ENCODE measurements at places on chromosomes 2 and 18.
A peak's percentile ranks its signal among the peaks of the same experiment; 100 is the strongest.

- DNase-seq, result no peak
These were observed 337.1 kb upstream of the MMADHC start for GRCh38 chr2:149924549-149925213.

- DNase-seq, result no peak
These were observed 149.9 kb downstream of the TMX3 start for GRCh38 chr18:68564961-68565360.

DNA sequence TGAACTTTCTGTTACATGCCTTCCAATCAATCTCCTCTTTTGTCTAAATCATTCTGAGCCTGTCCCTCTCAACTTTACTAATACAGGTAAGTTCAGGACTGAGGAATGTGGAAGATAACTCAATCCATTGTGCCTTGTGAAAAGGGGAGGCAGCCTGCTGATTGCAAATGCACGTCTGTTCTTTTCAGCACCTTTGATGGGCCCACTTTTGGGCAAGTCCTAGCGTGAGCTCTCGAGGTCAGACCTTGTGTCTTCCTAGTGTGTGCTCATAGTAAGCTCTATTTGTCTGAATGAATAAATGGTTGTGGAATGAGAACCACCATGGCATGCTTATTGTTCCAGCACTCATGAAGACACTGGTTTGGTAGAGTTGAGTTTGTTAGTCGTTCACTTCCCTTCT is 50.4 kb upstream of the REL start:
- DNase-seq, result no peak

GRCh38 chr2:190425221-190425866 is 17.2 kb downstream of the MFSD6 start:
- no peak for DNase-seq

DNA sequence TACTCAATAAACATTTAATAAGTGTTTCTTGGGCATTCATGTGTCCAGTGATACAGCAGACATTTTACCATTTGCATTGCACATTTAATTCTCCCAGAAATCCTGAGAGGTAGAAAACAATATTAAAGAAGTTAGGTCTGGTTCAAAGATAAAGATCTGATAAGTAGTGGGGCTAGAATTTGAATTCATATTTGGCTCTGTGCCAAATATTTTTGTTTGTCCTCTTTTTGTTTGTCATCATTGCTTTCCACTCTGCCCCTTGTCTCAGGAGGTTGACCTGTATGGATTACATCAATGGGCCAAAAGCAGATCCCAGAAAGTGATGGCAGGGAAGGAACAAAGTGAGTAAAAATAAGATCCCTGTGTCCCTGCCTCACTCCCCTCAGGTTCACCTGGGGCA is 441.9 kb upstream of the PKDCC start:
- no peak for DNase-seq

DNA sequence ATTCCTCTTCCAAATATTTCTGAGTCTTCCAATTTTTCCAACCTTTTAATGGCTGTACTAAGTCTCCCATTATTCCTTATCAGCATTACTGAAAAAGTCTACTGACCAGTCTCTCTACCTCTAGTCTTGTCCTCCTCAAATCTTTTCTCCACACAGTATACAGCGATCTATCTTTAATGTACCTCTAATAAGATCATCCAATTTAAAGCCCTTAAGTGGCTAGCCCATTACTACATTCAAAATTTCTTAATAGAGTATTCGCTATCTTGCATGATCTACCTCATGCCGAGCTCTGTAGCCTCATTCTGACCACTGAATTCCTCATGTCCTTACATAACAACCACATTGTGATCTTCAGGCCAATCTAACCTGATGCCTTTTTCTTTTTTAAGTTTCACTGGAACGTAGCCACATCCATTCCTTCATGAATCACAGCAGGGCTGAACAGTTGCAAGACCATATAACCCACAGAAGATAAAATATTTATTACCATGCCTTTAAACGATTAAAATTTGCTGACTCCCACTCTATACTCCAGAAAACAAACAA is 57.9 kb downstream of the SLC66A3 start:
- no peak for DNase-seq

GRCh38 chr2:219167997-219168396 is 1.8 kb downstream of the SLC23A3 start:
- no peak for DNase-seq

DNA sequence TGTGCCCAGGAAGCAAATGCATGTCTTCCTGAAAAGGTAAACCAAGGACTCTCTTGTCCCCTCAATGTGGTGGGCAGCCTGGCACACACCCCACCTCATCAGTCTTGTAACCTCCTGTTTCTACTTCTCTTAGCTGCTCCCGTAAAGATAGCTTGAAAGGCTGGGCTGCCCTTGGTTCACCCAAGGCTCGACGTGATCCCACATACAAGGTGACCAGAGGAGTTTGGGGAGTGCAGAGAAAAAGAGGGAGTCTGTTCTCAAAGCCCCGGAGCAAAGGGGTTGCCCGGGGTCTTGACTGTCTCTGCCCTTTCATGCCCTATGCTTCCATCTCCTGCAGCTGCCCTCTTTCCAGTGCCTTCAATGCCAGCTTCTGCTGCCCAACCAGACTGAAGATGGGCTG is 18.3 kb upstream of the FOSL2 start:
- no peak for DNase-seq

- DNase-seq, result no peak
These were observed 1.7 kb downstream of the RBMS1 start for GRCh38 chr2:160491911-160492371.

DNA sequence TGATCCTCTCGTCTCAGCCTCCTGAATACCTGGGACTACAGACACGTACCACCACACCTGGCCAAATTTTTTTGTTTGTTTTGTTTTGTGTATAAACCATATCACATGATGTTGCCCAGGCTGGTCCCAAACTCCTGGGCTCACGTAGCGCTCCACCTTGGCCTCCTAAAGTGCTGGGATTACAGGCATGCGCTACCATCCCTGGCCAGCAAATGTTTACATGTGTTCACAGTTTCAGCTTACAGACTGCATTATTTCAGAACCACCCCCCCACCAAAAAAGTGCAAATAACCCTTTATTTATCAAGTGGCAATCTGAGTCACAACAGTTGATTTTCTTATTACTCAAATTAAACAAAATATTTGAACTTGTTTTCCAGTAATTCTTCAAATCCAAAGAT is 54.3 kb downstream of the ABCA12 start:
- no peak for DNase-seq

- DNase-seq, result no peak
These were observed 178.9 kb downstream of the RPIA start for GRCh38 chr2:88870267-88870839.

DNA sequence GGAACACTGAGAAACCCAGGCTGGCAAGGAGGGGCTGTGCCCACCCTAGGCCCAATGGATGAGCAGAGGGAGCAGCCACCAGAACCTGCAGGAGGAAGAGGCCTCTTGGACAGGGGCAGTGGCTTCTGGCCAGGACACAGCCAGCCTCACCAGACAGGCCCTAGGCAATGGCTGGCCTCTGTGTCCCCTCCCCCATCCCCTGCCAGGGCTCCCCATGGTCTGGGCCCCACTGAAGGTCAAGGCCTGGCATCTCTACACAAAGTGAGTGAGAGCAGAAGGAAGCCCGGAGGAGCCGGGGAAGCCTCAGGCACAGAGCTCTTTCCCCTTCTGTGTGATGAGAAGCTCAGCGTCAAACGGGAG is 6.3 kb downstream of the PRLH start:
- DNase-seq, result no peak

- no peak for DNase-seq
These were observed 30.8 kb downstream of the OTX1 start for GRCh38 chr2:63081404-63081803.

GRCh38 chr2:74835831-74836674 is 2.1 kb downstream of the HK2 start:
- DNase-seq, result peak; percentile 76

GRCh38 chr2:176081376-176081836 is 2.4 kb downstream of the EVX2 start:
- no peak for DNase-seq

- DNase-seq, result no peak
These were observed 31.4 kb downstream of the FAM228A start for GRCh38 chr2:24206242-24206641.

DNA sequence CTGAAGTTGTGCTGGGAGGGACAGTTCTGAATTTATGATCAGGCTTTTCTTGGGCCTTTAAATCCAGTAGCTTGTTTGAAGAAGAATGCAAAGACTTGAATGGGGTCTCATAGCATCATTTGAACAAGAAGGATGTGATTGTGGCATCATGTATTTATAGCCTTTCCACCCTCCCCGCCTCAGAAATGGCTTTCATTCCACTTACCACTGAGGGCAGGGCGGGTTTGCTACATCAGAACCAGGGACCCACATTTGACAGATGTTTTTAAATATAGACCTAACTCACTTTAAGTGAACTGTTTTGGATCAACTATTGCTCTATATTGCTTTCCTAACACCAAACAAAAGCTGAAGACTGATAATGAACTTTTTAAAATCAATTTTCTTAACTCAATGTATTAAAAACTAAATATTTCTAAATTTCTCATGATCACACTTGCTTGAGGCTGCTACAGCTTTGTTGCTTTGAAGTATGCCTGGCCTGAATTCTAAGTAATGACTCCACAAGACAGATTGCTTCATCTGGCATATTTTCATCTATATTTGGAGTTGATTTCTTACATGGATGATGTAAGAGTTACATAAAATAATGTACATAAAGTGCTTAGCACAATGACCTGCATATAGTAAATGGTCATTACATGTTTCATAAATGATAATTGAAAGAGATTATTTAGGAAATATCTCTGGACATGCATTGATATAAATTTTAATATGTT is 1552.9 kb upstream of the SLC39A10 start:
- DNase-seq, result no peak

GRCh38 chr2:51807229-51807628 is 775.3 kb upstream of the NRXN1 start:
- no peak for DNase-seq

DNA sequence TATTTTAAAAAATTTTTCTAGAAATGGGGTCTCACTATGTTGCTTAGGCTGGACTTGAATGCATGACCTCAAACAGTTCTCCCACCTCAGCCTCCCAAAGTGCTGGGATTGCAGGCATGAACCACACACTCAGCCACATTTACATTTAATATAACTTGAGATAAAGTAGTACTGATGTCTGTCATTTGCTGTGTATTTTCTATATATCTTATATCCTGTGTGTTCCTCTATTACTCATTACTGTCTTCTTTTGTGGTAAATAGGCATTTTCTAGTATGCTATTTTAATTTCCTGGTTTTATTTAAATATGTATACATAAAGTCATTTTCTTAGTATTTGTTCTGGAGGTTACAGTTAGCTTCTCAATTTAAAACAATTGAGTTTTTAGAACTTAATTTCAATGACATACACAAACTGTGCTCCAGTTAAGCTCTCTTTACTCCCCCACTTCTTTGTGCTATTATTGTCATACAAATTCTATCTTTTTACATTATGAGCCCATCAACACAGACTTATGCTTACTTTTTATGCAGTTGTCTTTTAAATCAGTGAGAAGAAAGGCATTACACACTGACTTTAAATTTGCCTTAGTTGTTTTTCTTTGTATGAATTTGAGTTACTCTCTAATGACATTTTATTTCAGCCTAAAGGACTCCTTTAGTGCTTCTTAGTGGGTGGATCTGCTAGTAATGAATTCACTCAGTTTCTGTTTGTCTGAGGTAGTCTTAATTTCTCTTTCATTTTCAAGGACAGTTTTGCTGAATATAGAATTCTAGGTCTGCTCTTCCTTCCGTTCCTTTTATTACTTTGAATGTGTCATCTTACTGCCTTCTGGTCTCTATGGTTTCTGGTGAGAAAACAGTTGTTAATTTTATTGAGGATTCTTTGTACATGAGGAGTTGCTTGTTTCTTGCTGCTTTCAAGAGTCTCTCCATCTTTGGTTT is 6.2 kb upstream of the INPP4A start:
- DNase-seq, result no peak

DNA sequence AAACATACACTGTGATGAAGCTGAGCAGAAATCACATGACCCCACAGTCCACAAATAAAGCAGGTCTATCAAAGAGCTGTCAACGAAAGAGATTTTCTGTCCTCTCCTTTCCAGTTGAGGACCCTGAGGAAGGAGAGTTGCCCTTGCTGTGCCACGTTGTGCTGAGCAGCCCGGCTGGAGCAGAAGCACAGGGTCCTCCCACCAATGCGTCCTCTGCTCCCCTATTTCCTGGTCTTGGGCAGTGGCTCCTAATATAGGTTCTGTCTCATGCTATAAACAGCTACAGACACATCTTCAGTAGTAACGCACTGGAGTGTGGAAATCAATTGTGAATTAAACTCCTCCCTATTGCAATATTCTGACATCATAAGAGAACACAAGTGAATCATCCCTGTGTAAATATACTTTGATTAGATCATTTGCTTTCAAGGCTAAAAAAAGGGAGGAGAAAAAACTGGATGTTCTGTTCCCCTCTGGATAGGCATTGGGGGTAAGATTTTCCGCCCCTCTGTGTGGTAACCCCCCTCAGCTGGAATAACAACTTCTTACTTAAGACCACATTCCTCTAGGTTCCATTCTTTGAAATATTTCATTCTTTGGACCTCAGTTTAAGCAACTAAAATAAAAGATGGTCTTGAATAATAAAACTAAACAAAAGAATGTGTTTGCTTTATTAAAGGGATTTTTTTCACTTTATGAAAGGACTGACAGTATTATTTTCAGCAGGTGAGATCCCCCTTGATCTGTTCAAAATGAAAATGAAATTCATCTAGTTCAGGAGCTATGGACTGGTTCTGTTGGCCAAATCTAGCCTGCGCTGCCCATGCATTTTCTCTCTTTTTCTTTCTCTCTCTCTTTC is 8.3 kb upstream of the RHOB start:
- DNase-seq, result no peak

DNA sequence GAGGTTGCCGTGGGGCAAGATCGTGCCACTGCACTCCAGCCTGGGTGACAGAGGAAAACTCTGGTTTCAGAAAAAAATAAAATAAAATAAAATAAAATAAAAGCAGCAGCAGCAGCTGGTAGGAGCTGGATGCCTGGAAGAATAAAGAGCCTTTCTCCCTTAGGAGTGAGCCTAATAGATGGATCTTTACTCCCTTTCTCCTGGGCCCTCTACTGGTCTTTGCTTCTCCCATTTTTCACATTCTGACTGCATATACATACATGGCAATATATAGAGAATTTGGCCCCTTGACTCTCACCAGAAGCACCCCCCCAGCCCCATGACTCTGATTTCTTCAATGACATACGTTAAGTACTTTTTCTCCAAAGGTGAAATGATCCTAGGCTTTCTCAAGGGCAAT is 9.8 kb upstream of the MALT1 start:
- DNase-seq, result no peak

All from common myeloid progenitor, CD34-positive (primary cell).